ENCODE measurements at places on chromosomes 11 and 22. TPM values are rescaled to one million over a fixed set of nuclear protein-coding genes. Genes with fewer than 3 reads are reported as not detected.

Gene TPST2
- 60.7 TPM for total RNA-seq

Gene SCN3B
- 0.03 TPM for total RNA-seq

Gene MIOX
- 0.10 TPM for total RNA-seq

Gene CD3E
- not detected for total RNA-seq

Gene CSKMT
- total RNA-seq = 4.5 TPM

Gene P2RX6
- total RNA-seq = 20.8 TPM

Gene TMEM121B
- total RNA-seq = 0.20 TPM

Gene LRRN4CL
- total RNA-seq = 4.9 TPM

Data from smooth muscle cell of the pulmonary artery (primary cell).